Naive thymus-derived CD8-positive, alpha-beta T cell (primary cell): ENCODE measurements at places on chromosomes 1 and 21.

DNA sequence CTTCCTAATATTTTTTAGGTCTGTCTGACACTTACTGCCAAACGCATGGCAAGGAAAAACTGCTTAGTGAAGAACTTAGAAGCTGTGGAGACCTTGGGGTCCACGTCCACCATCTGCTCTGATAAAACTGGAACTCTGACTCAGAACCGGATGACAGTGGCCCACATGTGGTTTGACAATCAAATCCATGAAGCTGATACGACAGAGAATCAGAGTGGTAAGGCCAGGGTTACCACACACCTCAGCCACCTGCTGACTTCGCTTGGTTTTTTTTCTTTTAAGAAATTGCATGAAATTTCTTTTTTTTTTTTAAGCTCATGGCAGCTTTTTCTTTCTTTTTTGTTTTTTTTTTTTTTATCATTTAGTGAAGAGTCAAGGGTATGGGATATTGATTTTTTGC is 17.2 kb downstream of the ATP1A1 start:
- no peak for DNase-seq

DNA sequence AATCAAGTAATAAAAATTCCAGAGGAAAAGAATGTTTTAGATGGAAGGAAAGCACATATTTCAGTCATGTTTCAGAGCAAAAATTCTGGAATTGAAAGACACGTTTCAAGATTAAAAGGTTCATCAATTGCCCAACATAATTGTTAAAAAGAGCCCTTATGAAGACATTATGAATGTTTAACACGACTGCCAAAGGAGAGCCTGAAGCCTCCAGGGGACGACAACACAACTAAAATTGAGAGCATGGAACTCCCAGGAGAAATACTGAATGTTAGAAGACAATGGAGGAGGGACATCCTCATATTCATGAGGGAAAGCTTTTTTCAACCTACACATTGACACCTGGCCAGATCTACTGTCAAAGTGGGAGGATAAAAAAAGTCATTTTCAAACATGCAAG is 16.0 kb downstream of the OR2T11 start:
- peak; percentile 4 for DNase-seq

GRCh38 chr1:169361281-169361680 is 6.3 kb downstream of the NME7 start:
- DNase-seq, result no peak

DNA sequence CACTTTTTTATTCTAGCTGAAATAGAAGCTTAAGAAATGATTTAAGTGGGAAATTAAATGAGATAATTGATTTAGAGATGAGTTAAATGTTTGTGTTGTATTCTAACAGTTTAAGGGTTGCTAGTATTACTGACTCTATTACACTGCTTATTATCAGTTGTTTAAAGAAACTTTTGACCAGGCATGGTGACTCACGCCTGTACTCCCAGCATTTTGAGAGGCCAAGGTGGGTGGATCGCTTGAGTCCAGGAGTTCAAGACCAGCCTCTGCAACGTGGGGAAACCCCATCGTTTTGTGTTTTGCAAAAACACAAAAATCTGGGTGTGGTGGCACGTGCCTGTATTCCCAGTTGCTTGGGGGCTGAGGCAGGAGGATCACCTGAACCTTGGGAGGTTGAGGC is 14.2 kb downstream of the CLIC4 start:
- DNase-seq, result no peak

DNA sequence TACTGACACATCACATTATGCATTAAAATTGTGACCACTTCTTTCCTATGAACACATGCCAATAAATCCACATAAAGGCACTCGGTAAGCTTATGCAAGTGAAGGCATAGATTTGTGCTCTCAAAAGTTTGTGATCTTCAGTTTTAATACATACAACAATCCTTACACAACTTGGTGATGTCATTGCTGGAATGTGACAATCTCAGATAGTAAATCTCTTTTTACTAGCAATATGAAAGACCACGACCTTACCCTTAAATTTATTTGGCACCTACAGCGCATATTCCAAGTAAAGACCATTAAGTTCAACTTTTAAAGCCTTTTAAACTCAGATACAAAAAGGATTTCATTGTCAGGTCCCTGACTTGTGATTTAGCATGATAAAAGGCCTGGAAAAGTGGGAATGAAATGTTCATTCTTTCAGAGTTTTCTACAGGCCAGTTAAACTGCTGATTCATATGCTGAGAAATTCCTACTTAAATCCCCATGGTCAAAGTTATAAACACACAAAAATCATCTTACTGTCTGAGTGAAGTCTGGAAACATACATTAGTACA is 157.4 kb downstream of the SIPA1L2 start:
- DNase-seq, result no peak

DNA sequence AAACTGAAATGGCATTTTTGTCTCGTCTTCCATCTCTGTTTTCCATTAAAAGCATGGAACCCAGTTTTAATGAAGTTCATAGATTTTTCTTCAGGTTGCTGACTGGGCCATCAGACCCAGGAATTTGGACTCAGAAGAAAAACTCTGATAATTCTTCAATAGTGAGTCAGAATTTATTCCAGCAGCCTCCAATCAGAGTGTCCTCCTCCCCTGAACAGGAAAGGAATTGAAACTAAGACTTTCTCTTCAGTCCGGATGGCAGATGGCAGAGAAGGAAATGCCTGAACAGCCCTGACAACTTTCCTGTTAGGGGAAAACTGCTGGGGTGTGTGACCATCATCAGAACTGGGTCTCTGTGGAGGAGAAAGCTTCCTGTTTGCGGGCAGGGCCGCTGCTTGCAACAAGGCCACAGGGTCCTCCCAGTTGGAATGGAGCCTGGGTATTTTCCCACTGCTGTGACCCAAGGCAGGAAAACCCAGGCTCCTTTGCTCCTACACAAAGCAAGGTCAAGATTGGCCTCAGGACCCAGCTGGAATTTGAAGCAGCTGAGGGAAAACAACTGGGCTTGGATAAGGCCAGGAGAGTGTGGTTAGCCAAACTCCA is 20.7 kb downstream of the CD34 start:
- DNase-seq, result no peak

DNA sequence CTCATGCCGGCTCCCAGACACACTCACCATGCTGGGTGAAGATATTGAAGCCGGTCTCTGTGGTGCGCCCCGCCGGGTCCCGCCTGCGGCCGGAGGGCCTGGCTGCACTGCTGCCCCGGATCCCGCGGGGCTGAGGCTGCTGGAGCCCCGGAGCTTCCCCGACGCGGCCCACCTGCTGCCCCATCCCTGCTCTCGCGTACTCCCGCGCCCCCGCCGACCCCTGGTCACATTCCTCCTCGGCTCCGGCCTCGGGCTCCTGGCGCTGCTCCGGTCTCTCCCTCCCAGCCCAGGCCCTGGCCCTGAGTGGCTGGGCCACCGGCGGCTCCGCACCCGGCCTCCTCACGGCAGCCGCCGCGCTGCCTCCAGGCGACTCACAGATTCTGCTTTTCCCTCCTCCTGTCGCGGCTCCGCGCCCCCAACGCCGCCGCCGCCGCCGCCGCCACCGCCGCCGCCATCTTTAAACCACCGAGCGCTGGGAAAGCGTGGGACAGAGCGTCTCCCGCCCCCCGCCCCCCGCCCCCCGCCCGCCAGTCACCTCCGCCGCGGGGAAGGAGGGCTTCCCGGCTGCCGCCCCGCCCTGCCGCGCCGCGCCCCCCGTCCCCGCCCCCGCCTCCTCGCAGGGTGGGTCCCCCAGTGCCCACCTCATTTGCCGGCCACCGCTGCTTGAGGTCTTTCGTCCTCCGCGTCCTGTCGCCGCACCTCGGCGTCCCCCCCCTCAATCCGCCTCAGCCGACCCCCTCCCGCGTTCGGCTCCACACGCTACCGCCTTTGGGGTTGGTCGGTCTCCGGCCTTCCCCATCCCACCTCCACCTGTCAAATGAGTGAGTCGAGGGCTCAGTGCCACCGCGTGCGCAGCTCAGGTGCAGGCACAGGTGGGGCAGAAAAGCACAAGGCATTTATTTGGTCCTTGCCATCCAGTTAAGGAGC is at the start of gene ABL2:
ABL2 (minus strand) TSS at position 464 of the 927 bp plus-strand sequence; CDS start at position 184, 280 bp downstream.
- DNase-seq, result peak; percentile 57

- DNase-seq, result no peak
Measured at GRCh38 chr1:234746798-234747196, 136.8 kb upstream of the IRF2BP2 start.

DNA sequence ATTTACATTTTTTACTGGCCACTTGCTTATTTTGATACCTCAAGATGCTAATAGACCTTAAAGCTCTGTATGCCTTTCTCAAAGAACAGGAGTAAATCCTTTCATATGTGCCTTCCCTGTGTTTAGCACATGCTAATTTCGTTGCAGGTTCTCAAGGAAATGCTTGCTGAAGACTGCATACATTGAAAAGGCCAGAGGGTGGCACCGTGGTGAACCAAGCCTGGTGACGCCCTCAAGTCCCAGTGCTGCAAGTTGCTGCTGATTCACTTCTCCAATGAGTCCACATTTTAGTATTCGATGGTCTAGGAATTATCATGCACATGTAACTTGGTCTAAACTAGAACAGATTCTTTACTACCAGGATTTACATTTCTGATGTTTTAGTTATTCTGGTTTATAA is 94.1 kb downstream of the CLDN17 start:
- DNase-seq, result no peak

DNA sequence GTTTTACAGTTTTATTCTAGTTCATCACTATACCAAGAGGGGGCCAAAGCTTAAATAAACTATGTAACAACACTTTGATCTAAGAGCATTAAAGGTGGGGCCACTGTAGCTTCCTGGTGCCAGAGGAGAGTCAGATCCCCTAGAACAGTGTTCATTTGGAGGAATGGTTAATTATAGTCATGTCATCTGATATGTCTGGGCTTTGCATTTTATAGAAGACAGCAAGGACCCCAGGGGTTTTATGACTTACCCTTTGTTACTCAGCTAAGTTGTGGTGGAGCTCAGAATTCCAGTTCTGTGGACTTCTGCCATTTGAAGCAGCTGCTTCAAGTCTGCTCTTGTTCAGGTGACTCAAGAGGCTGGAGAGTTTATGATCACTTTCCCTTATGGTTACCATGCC is 16.7 kb downstream of the KDM4A start:
- DNase-seq, result no peak

GRCh38 chr1:210582205-210582970 is 253.7 kb downstream of the HHAT start:
- no peak for DNase-seq

DNA sequence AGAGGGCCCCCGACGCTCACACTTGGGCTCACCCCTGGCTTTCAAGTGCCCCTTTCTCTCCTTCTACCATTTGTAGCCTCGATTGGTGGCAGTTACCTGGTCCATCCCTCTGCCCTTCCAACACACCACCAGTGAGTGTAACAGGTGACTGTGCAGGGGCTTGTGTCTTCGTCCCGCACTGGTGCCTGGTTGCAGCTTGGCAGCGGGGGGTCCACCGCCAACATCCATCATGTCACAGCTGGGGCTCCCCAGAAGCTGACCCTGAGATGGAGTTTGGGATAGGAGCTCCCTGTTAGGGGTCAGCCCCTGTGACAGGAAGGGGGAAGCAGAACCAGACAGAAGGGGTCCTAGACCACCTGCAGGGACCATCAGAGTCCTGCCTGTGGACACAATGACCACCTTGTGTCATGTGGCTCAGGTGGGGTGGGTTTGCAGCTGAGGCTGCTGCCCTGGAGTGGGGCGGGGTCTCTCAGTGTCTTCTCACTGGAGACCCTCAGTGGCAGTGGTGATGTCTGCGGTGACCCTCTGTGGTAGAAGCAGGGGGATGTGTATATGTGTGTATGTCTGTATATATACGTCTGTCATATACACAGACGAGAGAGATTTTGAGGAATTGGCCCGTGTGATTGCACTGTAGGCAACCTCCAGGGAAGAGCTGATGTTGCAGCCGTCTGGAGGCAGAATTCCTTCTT is 3.6 kb upstream of the CALML6 start:
- no peak for DNase-seq

DNA sequence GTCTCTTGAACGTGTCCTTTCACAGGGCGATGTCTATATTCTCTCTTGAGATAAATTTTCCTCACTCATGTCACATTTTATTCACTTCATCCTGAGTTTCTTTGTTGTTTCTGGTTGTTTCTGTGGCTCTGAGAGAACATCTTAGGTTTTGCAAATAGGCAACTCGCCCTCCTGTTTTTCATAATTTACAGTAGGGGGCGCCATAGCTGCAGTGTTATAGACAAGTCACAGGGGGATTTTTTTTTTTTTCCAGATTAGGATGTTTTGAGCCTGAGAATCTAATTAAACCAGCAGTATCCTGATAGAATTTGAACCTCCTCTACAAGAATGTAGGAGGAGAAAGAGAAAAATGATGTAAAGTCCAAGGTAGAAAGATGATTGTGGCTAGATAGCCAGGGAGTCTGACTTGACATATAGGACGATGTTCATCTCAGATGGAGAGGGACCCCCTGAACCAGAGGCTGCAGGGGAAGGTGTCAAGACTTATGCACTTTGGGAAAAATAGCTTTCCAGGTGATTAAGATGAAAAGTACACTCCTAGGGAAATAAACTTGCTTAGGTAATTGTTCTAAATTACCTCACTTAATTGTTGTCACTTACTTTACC is 76.3 kb downstream of the ZP4 start:
- no peak for DNase-seq
